Effector memory CD8-positive, alpha-beta T cell (primary cell): ENCODE measurements at places on chromosomes 12 and 14.

- H3K27me3 ChIP-seq = peaks cover 20% of the 10 kb centered on the region
- no peak overlapping the region for H3K27ac ChIP-seq
- no peaks in the 10 kb centered on the region for H3K36me3 ChIP-seq
- no peak for DNase-seq
These were observed 6.5 kb downstream of the PRICKLE1 start for GRCh38 chr12:42583016-42583415.

DNA sequence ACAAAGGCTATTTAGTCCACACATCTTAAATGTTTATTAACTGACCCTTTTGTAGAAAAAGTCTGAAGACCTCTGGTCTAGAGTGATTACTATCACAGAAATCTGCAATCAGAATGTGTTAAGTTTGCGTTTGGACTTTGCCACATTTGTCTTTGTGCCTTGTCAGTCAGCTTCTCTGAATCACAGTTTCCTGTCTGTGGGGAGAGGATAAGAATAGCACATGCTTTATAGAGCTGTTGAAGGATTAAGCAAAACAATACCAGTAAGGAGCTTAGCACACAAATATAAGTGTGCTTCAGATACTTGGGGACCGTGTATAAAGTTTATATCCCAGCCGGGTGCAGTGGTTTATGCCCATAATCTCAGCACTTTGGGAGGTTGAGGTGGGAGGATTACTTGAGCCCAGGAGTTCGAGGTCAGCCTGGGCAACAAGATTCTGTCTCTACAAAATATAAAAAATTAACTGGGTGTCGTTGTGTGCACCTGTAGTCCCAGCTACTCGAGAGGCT, 63.0 kb upstream of the BTG1 start:
- peaks cover 3% of the 10 kb centered on the region for H3K36me3 ChIP-seq
- H3K4me3 ChIP-seq = peak overlapping the region; percentile 84
- H3K27me3 ChIP-seq = no peaks in the 10 kb centered on the region

DNA sequence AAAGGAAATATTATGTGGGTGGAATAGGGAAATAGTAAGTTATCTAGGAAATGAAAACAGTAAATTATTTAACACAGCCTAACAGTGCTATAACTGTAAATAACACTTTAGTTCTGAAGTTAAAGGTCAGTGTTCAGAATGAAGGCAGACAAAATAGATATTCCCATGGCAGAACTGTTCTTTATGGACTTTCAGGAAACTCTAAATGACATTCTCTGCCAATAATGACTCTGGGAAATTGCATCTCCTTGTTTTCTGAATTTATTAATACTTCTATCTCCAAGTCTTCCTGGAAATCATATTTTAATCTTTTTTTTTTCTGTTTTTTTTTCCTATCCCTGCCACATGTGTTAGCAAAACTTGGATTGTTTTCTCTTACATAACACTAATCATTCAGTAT, 101.4 kb downstream of the PDE3A start:
- no peaks in the 10 kb centered on the region for H3K4me1 ChIP-seq
- no peak overlapping the region for H3K4me3 ChIP-seq
- no peak overlapping the region for H3K27ac ChIP-seq

DNA sequence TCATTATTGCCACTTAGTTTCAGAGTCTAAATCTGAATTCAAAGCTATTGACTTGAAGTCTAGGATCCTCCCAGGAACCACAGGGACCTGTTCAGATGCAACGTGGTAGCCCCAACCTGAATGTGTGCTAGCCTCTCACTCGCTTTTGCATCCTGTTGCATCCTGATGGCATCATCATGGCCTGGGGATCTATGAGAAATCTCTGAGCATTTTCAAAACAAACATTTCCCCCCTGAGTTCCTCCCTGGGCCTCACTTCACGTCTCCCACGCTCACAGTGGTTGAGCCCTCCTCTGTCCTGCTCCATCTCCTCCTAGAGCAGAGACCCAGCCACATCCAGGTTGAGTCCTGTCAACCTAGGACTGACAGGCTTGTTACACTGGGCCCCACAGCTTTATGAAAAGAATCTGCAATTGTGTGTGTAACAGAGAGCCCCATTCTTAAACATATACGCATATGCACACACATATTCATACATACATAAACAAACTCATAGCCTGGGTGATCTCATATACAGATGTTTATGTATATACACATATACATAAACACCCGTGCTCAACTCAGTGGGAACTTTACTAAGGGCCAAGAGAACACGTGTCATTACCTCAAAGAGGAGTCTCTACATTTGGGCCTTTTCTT, 5.4 kb upstream of the KRT72 start:
- H3K27me3 ChIP-seq = peaks cover 61% of the 10 kb centered on the region
- H3K27ac ChIP-seq = peak overlapping the region; percentile 25
- H3K4me1 ChIP-seq = peaks cover 37% of the 10 kb centered on the region
- H3K4me3 ChIP-seq = no peak overlapping the region
- peaks cover 3% of the 10 kb centered on the region for H3K36me3 ChIP-seq
- DNase-seq = no peak

- no peaks in the 10 kb centered on the region for H3K4me1 ChIP-seq
- no peaks in the 10 kb centered on the region for H3K27me3 ChIP-seq
- no peak overlapping the region for H3K4me3 ChIP-seq
- no peak for DNase-seq
- no peaks in the 10 kb centered on the region for H3K36me3 ChIP-seq
- no peak overlapping the region for H3K27ac ChIP-seq
These were observed 169.6 kb upstream of the RASSF8 start for GRCh38 chr12:25788707-25789442.

DNA sequence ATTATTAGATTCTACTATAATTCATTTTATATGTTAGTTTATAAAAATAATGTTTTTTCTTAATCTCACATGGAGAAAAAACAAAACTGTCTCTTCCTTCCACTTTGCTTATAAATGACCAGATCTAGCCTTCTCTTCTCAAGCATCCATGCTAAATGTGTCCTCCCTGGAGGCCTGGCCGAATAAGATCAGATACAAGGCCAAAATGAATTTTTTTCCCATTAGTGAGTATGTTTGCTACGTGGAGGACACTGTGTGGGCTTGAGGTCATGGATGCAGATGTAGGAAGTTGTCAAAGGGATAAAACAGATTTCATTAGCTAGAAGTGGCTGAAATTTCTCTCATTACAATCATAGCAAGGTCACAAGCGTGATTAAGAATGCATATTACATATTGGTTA, 1244.9 kb upstream of the SEL1L start:
- H3K36me3 ChIP-seq = no peaks in the 10 kb centered on the region
- H3K4me3 ChIP-seq = no peak overlapping the region
- H3K27ac ChIP-seq = no peak overlapping the region
- no peak for DNase-seq

GRCh38 chr12:110744151-110744571, 1.5 kb upstream of the PPP1CC start:
- no peak overlapping the region for H3K27ac ChIP-seq
- peaks cover 25% of the 10 kb centered on the region for H3K4me1 ChIP-seq
- H3K27me3 ChIP-seq = no peaks in the 10 kb centered on the region

GRCh38 chr14:36988989-36989388, 183.4 kb downstream of the SLC25A21 start:
- no peak for DNase-seq
- H3K27me3 ChIP-seq = no peaks in the 10 kb centered on the region
- H3K27ac ChIP-seq = no peak overlapping the region

DNA sequence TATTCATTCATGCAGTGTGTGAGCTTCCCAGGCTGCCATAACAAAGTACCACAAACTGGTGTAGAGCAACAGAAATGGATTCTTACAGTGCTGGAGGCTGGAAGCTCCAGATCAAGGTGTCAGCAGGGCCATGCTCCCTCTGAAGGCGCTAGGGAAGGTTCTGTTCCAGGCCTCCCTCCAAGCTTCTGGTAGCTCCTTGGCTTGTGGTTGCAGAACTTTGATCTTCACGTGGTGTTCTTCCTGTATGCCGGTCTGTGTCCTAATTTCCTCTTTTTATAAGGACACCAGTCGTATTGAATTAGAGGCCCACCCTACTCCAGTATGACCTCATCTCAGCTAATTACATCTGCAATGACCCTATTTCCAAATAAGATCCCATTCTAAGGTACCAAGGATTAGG, 3.1 kb downstream of the OTUB2 start:
- peaks cover 11% of the 10 kb centered on the region for H3K36me3 ChIP-seq
- DNase-seq = no peak
- peaks cover 6% of the 10 kb centered on the region for H3K27me3 ChIP-seq

- H3K27ac ChIP-seq = no peak overlapping the region
- no peaks in the 10 kb centered on the region for H3K27me3 ChIP-seq
- peaks cover 11% of the 10 kb centered on the region for H3K4me1 ChIP-seq
- no peak for DNase-seq
- H3K36me3 ChIP-seq = no peaks in the 10 kb centered on the region
These were observed 100.8 kb downstream of the PLEKHA5 start for GRCh38 chr12:19230299-19230866.

- H3K36me3 ChIP-seq = no peaks in the 10 kb centered on the region
- H3K4me1 ChIP-seq = no peaks in the 10 kb centered on the region
- H3K27ac ChIP-seq = no peak overlapping the region
- DNase-seq = no peak
These were observed 256.5 kb upstream of the NPAS3 start for GRCh38 chr14:32682214-32682613.

DNA sequence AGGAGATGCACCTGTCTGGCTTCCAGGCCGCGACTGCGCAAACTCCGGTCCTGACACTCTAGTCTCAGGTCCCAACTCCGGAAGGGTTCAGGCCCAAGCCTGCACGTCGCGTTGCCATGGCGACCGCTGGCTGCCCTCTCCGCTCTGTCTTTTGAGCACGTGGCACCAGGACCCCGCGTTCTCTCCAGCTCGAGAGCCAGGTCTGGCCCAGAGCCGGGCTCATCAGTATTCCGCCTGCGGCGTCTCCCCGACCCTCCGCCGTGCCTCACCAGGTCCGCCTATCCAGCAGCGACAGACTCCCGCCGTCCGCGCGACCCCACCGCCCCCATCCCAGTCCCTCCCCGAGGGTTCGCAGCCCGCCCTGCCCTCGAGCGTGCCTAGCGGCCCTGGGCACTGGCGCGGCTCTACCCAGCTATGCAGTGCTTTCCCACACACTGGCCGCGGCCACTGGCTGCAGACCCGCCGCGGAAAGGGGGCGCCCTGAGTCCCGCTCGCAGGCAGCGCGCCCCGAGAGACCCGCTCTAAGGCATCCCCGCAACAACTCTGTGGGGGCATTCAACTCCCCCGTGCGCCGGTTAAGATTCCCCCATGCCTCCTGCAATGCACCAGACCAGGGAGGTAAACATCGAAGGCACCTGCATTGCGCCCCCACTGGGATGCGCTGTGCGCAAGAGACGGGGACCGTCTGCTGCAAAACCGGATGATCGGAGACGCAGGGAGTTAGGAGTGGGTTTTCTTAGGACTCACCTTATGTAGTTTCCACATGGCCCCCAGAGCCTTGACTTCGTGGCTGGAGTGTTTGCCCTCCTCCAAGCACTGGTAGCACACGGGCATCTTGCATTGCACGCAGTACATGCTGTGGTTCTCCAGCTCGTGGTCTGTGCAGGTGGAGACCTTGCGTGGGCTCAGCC, 1.3 kb downstream of the TRIM9 start:
- peak overlapping the region; percentile 89 for H3K4me3 ChIP-seq
- H3K36me3 ChIP-seq = peaks cover 8% of the 10 kb centered on the region
- DNase-seq = peak; percentile 38
- peaks cover 14% of the 10 kb centered on the region for H3K4me1 ChIP-seq
